Mammary epithelial cell (primary cell): ENCODE measurements at places on chromosomes 3 and 15. TPM values are rescaled to one million over a fixed set of nuclear protein-coding genes. Genes with fewer than 3 reads are reported as not detected.

GRCh38 chr3:192675958-192676649 is 51.2 kb downstream of the FGF12 start:
- no peak for DNase-seq

GRCh38 chr3:45564172-45564571 is 30.4 kb upstream of the LIMD1 start:
- DNase-seq, result no peak

GRCh38 chr3:160707187-160707794 is 30.3 kb downstream of the ARL14 start:
- peak; percentile 36 for DNase-seq

GRCh38 chr15:40454904-40455391 is 14.2 kb downstream of the BAHD1 start:
- peak; percentile 58 for DNase-seq

GRCh38 chr15:25611603-25612002 is 172.8 kb upstream of the UBE3A start:
- DNase-seq, result no peak

DNA sequence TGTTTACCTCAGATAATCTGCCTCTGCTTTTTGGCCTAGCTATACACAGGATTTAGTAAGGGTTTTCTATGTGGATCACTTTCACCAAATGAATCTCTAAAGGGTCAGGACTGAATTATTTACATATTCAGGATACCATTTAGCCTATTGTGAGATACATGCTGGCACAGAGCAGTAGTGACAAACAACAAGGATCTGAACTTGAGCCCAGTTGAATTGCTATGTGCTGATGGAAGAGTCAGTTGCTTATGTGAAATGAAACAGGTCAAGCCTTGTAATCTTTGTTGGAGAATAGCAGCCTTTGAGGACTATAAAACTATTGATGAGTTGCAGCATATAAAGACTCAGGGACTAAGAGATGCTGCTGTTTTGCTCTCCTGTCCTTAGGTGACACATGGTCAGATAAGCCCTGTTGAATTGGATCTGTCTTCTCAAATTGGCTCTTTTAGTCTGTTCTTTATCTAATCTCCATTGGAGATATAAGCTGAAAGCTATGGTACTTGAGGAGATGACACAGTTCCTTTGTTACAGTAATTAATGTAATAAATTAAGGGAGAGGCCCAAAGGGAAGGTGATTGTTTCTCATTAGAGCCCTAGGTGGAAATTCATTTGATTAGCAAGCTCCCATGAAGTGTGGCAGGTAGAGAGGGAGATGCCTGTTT is 30.4 kb downstream of the ZNF609 start:
- no peak for DNase-seq

DNA sequence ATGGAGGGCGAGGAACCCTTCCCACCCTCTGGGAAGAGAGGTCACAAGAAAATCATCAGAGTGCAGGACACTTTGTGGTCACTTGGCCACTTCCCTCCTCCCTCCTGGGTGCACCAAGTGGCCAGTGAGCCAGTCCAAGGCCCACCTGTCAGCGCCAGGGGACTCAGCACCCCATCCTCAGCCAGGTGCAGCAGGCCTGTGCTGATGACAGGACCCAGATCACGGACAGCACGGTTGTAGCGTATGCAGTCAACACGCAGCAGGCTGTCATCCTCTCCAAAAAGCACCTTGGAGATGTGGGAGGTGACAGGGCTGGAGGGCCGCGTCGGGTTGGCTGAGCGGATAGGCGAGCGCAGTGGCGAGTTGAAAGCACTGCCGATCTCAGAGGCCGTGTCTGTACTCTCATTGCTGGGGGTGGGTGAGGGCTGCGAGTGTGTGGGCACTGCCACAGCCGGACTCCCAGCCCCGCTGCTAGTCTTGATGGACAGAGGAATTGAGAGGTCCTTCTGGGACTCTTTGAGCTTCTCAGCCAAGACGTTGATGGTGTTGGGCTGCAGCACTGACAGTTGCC is 41.5 kb downstream of the SEMA3G start:
- no peak for DNase-seq

- no peak for DNase-seq
Measured at GRCh38 chr3:4818164-4818563, 161.1 kb upstream of the BHLHE40 start.

DNA sequence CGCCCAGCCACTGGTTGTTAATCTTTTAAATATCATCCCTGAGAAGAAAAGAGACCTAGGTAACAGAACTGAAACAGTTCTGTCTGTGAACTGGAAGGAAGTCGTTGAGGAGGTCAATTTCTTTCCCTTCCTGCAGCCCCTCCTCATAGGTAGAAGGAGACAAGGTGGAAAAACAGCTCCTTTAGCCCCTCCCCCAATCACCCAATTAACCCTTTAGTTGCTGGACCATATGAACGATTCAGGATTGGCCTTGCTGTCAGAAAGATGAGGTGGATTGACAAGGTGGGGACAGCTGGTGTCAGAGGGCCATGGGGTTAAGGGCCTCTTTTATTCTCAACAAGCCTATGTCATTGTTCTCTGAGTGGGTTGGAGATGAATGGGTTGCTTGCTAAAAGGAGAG is 36.0 kb upstream of the ZNF445 start:
- DNase-seq, result no peak

GRCh38 chr3:187230011-187230410 is 32.7 kb downstream of the RTP1 start:
- DNase-seq, result no peak

DNA sequence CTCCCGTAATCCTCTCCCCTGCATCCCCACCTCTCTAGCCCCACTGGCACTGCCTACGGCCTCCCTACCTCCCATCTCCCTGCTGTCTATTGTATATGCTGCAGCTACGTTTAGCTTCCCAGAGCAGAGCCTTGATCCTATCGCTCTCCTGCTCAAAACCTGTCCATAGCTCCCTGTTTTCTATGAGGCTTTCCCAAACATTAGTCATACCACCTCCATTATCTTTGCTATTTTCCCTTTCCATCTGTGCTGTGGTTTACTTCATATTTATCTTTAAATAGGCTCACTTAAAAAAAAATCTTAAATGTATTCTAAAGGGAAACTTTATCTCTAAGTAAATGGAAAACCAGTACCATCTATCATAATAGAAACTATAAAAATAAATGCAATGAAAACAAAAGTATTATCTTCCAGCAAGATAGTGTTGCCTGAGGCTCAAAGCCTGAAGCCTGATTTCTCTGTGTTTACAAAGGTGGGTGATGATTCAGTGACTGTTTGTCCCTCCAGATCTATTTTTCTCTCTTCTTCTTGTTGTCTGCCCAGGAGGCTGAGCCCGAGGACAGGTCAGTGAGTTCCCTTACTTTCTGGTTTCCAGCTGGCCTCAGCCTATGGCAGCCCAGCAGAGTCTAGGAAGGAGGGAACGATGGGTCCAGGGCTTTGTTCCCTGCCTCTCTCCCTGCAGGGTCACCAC is 397.1 kb upstream of the CFAP20DC start:
- no peak for DNase-seq

- DNase-seq, result peak; percentile 49
Measured at GRCh38 chr3:56314842-56315241, 153.4 kb downstream of the ERC2 start.

DNA sequence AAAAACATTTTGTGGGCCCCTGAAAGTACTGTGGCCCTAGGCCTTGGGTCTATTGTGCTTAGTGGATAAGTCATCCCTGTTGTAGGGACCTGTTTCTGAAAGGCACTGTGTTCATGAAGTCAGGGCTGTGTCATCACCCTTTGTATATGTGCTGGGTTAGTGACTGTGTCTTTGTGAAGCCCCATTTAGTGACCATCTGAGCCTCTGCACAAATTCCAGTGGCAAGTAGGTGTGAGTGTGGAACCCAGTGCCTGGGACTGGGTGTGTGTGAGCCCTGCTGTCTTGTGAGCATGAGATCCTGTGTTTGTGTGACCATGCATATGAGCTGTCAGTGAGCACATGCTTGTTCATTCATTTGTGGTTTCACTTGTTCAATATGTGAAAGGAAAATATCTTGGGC is 1.2 kb upstream of the HYAL1 start:
- DNase-seq, result peak; percentile 77

DNA sequence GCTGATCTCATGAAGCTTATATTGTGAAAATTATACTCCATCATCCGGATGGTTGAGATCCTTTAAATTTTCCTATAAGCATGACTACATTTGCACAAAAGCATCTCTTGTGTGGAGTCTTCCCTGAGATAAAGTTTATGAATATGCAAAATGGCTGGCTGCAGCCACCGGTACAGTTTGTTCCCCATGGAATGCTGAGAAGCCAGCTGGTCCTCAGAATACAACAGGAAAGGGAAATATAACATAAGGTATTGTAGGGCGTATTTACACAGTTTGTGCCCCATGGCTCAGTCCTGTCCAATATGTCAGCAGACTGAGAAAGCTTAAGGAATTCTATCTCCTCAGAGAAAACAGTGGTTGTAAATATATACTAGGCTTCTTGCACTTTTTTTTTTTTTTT is 468.6 kb downstream of the CNTN6 start:
- DNase-seq, result no peak

DNA sequence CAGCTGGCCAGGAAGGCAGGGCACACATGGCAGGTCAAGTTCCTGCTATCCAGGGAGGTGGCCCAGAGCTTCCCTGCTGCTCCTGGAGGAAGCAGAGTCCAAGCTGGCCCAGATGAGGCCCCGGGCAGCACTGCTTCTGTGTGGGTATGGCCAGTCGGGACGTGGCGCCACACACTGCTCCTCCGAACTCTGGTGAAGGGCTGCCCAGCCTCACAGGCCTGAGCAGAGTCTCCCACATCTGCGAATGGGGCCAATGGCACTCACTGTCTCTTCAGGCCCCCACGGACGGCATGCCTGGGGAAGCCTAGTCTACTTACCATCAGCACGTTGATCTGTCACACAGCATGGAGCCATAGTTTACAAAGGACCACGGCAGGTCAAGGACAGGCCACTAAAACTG is 2.5 kb upstream of the PLA2G4F start:
- no peak for DNase-seq

- no peak for DNase-seq
Measured at GRCh38 chr3:119356646-119357045, 62.5 kb downstream of the ARHGAP31 start.

DNA sequence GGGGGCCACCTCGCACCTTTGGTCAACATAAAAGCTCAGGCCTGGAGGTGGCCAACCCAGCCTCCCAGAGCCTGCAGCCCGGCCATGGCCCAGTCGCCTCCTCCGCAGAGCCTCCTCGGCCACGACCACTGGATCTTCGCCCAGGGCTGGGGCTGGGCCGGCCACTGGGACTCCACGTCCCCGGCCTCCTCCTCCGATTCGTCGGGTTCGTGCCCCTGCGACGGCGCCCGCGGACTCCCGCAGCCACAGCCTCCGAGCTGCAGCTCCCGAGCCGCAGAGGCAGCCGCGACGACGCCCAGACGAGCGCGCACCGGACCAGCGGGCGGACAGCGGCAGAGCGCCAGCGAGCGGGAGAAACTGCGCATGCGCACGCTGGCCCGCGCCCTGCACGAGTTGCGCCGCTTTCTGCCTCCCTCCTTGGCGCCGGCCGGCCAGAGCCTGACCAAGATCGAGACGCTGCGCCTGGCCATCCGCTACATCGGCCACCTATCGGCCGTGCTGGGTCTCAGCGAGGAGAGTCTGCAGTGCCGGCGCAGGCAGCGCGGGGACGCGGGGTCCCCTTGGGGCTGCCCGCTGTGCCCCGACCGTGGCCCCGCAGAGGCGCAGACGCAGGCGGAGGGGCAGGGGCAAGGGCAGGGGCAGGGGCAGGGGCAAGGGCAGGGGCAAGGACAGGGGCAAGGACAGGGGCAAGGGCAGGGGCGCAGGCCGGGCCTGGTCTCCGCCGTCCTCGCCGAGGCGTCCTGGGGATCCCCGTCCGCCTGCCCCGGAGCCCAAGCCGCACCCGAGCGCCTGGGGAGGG is at the start of gene MESP2:
Gene MESP2, plus strand, starts transcription at position 59 of the 799 bp plus-strand sequence. Its CDS starts 26 bp downstream, at position 85.
- DNase-seq, result peak; percentile 48

DNA sequence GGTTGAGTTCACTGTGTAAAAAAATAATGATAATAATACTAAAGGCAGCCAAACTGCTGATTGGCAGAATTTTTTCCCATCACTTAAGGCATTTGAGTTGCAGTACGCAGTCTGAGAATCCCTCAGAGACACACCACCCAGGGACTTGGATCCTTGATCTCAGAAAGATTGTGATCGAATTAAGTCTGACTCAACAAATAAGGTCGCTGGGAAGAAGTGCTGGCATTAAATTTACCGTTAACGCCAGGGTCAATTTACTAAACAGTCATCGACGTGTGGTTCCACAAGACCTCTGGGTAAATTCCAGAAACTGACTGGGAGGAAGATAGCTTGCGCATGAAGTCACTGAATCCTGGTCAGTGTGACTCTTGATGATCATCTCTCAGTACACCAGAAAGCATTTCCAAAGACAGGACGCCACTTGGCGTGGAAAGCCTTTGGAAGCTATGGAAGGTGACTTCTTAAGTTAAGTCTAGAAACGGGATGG is 48.3 kb upstream of the CGNL1 start:
- no peak for DNase-seq

- no peak for DNase-seq
Measured at GRCh38 chr3:16789344-16790120, 95.2 kb upstream of the PLCL2 start.

- no peak for DNase-seq
Measured at GRCh38 chr15:69021895-69022294, 7.4 kb downstream of the NOX5 start.

- DNase-seq, result no peak
Measured at GRCh38 chr3:52609316-52609815, 73.0 kb downstream of the UQCC5 start.

GRCh38 chr15:80710635-80711554 is 15.8 kb downstream of the ABHD17C start:
- DNase-seq, result peak; percentile 69

DNA sequence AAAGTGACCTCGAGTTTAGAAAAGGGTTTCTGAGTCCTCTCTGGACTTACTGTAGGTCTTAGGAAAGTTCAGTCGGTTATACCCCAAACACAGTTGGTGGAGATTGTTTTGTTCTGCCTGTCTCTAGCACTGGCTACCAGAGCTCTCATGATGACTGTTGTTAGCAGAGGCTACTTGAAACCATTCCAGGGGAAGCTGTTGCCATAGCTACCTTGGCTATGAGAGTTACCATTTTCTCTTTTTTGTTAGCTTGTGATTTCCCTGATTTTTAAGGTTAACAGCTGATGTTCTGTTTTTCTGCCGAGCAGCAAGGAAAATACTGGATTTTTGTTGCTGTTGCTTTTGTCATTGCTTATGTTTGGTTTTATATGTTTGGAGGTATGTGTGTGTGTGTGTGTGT is 26.7 kb downstream of the ABHD2 start:
- no peak for DNase-seq

Gene ROBO2
- polyA plus RNA-seq, result not detected

Gene NEIL1
- polyA plus RNA-seq, result 2.3 TPM

Gene CIB2
- 3.9 TPM for polyA plus RNA-seq

Gene CELF6
- 0.02 TPM for polyA plus RNA-seq

Gene ADPRH
- polyA plus RNA-seq, result 0.99 TPM

Gene TRPM1
- not detected for polyA plus RNA-seq

Gene PLA2G4E
- 0.07 TPM for polyA plus RNA-seq

Gene EFHB
- polyA plus RNA-seq, result 0.09 TPM

Gene COL6A5
- polyA plus RNA-seq, result not detected

Gene XIRP1
- polyA plus RNA-seq, result not detected
